ENCODE measurements at places on chromosomes 16 and 17.

GRCh38 chr17:79137789-79138165 lies 63.2 kb downstream of the ENGASE start:
- DNase-seq, result no peak

DNA sequence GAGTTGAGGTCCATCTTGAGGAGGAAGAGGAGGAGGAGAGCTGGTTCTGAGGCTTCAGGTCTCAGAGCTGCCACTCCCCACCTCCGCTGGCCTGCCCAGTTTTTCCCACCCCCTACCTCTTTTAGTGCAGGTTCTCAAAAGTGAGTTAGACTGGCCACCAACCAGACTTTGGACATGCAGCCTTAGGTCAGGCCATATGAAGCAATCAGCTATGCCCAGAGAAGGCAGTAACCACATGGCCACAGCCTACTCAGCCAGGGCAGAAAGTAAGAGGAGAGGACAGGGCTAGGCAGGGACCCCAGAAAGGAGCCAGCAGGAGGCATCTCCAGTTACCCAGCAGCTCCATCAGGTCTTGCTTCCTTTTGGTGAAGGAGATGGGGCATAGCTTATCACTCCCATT lies 9.0 kb downstream of the MYO15A start:
- no peak for DNase-seq

DNA sequence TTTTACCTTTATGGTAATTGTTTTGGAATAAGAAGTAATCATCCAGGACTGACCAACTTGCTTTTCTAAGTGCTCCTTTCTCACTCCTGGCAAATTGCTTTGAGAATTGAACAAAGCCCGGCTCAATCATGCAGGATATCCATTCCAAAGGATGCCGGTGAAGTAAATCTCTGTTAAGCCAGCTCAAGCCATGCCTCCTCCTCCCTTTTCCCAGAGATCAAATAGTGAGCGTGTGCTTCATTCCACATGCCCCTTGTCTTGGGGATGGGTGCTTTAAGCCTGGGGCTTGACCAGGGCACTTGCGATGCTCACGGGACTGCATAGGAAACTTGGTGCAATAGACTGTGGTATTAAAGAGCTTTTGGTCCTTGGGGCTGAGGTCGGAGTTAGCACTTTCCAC lies 90.7 kb downstream of the UTP18 start:
- no peak for DNase-seq

DNA sequence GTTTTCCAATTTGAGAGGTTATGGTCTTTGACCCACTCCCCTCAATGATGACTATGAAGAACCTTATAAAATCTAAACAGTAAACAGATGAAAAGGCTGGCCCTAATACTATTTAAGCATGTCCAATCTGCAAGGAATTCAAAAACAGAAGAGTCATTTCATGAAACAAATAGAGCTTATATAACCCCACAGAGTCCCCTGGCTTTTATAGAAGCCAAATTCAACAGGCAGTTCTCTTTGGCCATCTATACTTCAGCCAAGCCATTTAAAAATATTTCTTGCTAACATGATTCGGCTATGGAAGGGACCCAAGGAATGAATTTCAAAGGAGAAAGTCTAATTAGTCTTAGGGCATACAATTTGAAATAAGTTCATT lies 43.4 kb downstream of the SPOP start:
- no peak for DNase-seq

DNA sequence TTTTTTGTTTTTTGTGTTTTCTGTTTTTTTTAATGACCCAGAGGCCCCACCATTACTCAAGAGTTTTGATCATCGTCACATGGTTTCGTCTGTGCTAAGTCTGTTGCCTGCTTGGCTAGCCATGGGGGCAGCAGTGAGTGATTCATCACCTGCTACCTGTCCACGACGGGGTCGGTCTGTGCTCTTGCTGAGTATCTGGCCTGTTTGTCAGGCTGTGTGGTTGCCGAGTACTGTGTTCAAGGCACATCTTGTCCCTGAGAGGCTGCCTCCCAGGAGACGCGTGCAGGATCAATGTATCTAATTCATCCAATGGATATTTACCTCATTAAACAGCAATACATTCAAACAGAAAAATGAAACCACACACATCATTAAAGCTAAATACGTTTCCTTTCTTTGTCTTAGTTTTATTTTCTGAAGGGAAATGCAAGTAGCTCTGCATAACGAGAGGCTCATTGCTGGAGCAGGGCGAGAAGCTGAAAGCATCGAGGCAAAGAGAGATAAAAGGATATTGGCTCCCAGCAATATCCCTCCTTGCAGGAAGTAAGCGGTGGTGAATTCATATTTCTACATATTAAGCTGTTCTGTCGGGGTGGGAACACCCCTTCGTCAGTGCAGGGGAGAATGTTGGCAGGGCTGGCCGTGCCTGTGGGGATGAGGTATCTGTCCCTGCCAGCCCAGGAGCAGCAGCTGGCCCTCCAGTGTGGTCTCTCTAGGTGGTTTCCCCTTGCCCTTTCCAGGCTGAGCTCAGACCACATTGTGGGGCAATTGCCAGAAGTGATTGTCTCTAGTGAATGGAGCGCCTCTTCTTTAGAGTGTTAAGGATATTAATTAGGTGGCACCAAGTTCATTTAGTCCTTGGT lies 166.2 kb upstream of the ASIC2 start:
- DNase-seq, result no peak

- no peak for DNase-seq
Measured at GRCh38 chr17:56751145-56751738, 82.5 kb downstream of the C17orf67 start.

DNA sequence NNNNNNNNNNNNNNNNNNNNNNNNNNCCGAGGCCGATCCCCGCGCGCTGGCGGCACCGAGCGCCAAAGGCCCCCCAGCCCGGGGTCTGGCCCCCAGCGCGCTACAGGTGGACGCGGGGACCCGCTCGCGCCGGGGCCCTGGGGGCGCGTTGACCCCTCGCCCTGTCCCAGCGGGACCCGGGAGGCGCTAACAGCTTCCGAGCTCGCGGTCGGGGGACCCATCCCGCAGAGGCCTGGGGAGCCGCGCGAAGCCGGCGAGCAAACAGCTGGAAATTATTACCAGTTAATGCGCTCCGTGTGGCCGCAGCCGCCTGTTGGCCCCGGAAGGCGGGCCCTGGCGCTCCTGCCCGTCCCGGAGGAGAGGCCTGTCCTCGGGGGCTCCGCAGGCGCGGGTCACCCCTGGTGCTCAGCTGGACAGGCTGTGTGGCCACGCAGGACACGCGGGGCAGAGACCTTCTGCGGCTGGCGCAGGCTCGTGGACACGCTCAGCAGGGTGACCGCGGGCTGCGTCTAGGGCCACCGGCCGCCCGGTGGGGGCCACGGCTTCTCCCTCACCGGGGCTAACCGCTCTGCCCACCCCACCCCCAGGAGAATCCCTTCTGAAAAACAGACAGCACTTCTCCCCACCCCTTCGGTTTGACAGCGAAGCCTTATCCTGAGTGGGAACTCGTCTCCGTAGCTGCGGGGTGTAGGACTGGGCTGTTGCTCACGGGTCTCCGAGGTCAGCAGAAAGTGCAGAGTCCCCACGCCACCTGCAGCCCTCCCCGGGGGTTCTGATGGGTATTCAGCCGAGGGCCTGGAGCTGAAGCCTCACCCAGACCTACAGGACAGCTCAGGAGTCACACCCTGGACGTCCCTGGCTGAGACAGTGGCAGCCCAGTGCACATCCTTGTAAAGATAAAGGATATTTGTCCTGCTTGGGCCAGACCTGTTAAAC lies 138.7 kb upstream of the RPH3AL start:
- DNase-seq, result no peak

DNA sequence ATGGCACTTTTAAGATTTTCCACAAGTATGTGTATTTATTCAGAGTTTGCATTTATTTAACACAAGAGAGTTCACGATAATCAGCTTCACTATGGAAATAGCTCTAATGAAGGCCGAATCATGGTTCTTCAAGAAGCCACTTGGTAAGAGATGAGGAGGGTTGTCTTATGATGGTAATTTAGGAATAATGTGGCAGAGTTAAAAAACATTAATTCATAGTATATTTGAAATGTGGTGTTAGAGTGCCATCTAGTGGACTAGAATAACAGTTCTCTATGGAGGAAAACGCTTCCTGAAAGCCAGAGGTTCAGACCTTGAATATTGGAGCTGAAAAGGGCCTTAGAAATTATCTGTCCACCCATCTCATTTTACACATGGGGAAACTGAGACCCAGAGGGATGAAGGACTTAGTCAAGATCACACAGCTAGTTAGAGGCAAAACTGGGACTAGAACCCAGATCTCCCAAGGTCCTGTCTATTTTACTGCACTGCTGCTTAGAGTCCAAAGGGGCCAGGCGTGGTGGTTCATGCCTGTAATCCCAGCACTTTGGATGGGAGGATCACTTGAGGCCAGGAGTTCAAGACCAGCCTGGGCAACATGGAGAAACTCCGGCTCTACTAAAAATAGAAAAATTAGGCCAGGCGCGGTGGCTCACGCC lies 33.8 kb upstream of the KPNB1 start:
- no peak for DNase-seq

GRCh38 chr17:77345260-77345910 lies 204.6 kb downstream of the SEC14L1 start:
- no peak for DNase-seq

DNA sequence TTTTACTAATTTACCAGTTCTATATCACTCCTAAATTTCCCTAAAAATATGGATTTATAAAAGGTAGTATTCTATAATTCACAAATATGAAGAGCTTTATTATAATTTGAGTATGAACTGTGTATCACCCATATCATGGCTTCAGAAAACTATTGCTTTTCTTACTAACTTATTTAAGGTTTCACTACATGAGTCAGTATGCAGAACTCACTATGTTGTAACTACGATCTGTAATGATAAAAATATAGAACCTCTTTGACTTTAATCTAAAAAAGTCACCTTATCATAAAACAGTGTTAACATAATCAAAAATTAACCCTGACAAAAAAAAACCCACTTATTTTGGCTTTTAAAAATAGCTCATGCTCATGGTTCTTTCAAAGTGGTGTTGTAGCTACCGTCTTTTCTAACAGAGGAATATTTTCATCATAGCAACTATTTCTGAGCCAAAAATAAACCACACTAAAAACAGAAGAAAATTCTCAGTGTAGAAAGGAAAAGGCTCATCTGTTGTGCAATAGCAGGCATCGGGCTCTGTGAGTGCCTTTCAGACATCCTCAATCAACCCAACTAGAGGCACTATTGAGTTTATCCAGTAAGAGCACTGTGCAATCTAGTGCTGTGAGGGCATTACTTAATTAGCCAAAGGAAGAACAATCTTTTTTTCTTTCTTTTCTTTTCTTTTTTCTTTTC lies 42.1 kb downstream of the ITGAM start:
- no peak for DNase-seq

- no peak for DNase-seq
Measured at GRCh38 chr17:74785981-74786360, 9.8 kb upstream of the NAT9 start.

GRCh38 chr17:28371245-28372202 lies at the start of gene SARM1:
Gene SARM1 (plus strand): TSS chr17:28371694. CDS start chr17:28372033, 339 bp downstream.
- peak; percentile 60 for DNase-seq

DNA sequence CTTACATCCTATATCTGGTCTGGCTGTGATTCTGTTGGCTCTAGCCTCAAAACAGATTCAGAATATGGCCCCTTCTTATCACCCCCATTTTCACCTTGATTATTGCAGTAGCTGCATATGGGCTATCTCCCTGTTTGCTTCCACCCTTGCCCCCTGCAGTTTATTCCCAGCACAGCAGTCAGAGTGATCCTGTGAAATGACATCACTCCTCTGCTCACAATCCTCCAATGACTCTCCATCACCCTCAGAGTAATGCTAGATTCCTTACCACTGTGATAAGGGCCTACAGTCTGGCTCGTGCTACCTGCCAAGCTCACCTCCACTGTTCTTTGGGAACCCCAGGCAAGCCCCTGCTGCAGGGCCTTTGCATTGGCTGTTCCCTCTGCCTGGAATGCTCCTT lies 92.5 kb downstream of the ASIC2 start:
- no peak for DNase-seq

GRCh38 chr17:2067608-2068024 lies 12.7 kb downstream of the HIC1 start:
- DNase-seq, result no peak

DNA sequence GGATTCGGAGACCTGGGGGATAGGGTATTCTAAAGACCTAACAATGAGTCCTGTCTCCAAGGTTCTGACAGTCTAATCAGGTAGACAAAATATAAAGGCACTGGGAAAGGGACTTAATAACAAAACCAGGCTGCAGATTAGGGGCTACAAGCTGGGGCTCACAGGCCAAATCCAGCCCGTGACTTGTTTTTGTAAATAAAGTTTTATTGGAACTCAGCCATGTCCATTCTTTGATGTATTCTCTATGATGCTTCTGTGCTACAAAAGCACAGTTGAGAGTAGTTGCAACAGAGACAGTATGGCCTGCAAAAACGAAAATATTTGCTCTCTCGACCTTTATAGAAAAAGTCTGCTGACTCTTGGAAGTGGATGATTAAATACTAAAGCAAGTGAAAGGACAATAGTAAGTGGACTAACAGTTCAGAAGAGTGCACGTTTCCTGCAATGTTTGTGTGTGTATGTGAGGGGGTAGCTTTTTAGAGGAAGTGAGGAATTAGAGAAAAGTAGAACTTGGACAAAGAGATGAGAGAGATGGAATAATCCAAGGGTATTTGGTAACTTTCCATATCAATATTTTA lies 115.4 kb upstream of the ZFHX3 start:
- no peak for DNase-seq

- no peak for DNase-seq
Measured at GRCh38 chr17:7019367-7019766, 3.5 kb upstream of the BCL6B start.

DNA sequence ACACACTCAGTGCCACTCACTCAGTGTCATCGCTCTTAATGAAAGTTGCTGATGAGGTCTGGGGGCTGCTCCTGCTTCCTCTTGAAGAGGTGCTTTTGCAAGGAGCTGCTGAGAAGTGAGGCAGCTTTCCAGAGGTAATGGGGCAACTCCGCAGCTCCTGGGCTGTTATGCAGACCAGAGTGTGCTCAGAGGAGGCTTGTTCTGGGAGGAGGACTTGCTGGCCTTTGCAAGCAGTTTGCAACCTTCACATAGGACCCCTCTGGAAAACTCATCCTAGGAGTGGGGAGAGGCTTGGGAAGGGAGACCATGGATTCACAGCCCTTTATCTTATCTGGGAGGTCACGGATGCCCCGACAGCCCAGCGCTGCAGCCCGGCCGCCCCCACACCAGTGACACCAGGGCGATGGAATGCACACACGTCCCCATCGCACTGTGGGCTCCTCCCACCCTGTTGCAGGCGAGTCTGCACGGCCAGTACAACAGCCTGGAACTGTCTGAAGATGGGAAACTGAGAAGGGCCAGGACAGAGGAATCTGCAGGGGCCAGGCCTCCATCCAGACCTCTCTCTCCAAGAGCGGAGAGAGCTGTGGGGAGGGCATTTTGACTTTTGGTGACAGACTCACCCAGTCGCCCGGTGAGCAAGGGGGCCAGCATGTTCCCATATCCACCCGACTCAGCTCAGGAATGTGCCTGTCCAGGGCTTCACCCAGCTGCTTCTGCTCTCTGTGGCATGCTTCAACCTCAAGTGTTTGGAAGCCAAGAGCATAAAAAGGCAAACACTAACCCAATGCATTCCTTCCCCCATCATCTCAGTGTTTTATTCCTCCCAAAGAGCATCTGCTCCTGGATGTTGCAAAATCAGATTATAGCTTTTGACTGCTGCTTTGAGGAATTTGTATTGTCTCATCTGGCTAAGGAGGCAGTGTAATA lies 78.6 kb upstream of the ZNF469 start:
- no peak for DNase-seq

All from stimulated activated CD8-positive, alpha-beta memory T cell treated with anti-CD3 and anti-CD28 coated beads, Interleukin-15, amount 100 ng/mL, for 24 hours (primary cell).